Activated gamma-delta T cell treated with anti-CD3 and anti-CD28 coated beads, Interleukin-2, amount 50 U/mL, for 16 hours (primary cell): ENCODE measurements at places on chromosomes 7 and 10.
A peak's percentile ranks its signal among the peaks of the same experiment; 100 is the strongest.

DNA sequence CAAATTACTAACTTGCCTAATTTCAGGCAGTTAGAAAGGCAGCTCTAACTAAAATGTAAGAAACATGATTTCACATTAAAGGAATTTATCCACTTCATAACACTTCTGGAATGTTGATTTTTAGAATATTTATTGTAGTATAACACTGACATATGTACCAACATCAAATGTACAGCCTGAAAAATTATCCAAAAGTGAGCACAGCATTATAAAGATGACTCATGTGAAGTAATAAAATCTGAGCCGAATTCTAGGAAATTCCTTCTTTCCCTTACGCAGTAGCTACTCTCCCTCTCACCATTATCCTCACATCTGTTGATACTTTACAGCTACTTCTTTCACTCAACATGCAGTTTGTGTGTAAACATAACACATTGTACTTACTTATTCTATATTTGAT lies 610.6 kb downstream of the ZWINT start:
- DNase-seq, result no peak

DNA sequence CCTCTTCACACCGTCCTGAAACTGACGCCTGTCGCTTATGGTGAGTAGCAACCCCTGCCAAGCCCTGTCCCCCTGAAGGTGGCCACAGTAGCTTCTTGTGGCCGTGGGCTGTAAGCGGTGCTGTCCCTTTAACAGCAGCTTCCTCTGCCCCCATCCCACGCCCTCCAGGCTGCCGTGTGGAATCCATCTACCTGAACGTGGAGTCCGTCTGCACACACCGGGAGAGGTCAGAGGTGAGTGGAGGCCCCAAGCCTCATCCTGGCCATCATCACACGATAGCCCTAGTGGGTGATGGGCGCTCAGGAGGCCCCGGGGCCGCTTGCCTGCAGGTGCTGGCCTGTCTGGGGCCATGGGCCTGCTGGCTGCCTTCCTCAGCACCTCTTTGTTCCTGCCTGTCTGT lies 21.2 kb downstream of the PFKFB3 start:
- no peak for DNase-seq

GRCh38 chr7:117024811-117025210 lies 71.5 kb downstream of the ST7 start:
- DNase-seq, result no peak

DNA sequence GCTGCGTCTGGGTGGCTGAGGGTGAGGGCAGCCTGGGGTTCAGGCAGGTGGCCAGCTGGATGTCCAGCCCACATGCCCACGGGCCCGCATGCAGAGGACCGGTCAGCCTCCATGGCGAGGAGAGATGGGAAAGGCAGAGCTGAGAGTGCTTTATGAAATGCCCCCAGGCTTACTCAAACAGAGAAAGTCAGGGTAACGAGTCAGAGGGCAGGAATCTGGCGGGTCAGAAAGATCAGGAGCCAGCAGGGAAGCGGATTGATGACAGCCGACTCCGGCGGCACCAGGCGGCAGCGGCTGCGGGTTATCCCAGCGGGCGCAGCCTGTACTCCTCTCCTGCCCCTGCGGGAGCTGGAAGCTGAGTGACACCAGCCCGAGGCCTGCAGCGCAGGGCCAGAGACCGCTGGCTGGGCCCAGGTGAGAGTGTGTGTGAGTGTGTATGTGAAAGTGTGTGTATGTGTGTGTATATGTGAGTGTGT lies 13.4 kb downstream of the SLC13A4 start:
- no peak for DNase-seq

DNA sequence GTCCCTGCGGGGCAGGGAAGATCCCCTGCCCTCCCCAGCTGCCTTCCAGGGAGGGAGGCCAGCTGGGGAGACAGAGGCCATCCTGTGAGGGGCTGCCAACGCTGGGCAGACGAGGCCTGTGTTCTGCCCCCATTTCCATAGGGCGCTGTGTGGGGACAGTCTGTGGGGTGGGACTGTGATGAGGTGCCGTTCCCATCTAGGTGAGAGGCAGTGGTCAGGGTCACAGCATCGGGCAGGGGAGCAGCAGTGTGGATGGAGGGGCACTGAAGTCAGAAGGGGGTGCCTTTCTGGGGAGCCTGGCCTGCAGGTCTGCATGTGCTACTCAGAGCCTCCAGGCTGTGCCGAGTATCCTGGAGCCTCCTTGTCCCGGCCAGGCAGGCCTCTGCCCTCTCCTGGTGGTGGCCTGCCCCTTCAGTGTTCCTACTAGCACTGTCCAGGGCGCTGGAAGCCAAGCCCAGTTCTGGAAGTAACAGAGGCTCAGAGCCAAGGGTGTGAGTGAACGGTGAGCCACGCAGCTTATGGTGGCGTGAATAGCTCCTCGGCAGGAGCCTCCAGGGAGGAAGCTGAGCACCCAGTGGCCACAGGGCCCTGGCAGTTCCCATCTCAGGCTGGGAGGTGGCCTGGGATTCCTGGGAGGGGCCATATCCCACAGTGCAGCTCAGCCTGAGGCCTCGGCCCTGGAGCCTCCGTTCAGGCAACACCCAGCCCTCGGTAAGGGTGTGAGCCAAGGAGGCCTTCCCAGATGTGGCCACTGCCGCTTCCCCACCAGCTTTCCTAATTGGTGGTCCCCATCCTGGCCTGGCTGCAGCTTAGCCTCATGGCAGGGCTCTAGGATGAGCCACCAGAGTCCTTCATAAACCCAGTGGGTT lies 23.3 kb upstream of the CSGALNACT2 start:
- no peak for DNase-seq

GRCh38 chr10:102660888-102661657 lies 16.8 kb downstream of the TRIM8 start:
- peak; percentile 56 for DNase-seq

GRCh38 chr10:95097805-95098204 lies 28.5 kb upstream of the CYP2C8 start:
- no peak for DNase-seq

GRCh38 chr10:132539894-132540293 lies 2.3 kb downstream of the INPP5A start:
- no peak for DNase-seq

- DNase-seq, result no peak
Observed at GRCh38 chr10:11381023-11381422, 230.4 kb downstream of the USP6NL start.

DNA sequence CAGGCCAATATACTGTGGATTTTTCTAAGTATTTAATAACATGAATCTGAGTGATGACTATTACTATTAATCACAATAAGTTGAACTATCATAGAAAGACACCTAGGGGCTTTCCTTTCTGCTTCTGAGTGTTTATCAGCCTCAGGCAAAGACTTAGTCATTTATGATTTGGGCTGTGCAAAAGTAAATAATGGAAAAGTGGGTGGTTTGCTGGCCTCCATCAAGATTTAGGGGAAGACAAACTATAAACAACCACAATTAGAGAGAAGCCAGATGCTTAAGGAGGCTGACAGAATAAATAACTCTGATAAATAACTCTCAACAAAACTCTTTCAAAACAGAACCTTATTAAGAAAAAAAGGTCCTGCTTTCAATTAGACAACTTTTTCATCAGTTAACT lies 64.7 kb downstream of the MACC1 start:
- no peak for DNase-seq

DNA sequence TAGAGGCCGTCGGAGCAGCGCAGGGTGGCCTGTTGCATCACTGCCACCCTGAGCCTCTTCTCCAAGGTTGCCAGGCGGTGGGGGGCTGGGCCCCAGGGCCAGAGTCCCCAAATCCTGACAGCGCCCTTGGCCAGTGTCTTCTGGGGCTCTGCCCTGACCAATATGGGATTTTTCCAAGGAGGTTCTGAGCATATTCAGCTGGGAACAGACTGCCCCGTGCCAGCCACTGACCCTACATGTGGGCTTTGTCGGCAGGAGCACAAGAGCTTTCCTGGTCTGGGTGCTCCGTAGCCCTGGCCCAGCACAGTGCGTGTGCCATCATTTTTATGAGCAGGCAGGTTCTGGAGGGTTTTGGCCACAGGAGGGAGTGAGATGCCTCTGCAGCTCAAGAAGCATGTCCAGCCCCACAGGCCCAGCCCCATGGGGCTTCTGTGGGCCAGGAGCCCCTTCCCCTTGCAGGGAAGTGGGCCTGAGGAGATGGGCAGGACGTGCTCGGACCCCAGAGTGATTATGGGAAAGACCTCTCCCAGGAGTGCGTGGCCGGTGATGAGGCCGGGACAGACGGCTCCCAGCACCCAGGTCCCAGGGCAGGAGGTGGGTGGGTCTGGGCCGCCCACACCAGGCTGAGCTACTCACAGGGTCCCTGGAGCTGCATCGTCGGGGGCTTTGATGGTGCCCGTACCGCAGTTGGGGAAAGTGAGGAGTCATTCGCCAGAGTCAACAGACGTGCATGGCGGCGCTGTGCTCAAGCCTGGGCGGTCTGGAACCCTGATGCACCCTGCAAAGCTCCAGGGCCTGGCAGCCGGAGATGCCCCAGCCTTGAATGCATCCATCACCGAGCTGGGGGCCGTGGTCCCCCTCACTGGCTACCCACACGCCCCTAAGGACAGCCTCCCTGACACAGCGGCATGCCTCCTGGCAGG lies 66.6 kb downstream of the PWWP2B start:
- DNase-seq, result no peak

DNA sequence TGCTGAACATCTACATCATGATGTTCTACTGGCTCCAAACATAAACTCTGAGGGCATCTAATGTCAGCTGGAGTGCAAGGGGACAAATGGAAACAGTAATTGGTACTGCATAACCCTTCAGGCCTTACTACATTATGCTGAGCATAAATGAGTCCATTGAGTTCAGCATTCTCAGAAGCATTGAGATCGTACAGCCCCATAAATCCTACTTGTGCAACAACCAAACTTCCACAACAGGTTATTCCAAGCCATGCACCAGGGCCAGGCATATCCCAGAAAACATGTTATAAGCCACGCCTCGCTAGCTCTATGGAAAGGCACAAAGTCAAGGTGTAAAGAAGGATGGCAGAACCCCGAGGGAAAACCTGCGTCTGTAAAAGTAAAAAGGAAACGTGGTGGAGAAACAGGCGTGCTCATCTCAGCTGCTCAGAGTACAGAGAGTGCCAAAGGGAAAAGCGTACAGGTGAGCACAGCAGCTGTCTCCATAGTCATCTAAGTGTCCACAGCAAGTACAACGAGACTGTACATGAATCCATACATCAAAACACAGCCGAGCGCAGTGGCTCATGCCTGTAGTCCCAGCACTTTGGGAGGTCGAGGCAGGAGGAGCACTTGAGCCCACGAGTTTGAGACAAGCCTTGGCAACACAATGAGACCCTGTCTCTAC lies 124.6 kb downstream of the PARD3 start:
- DNase-seq, result no peak

DNA sequence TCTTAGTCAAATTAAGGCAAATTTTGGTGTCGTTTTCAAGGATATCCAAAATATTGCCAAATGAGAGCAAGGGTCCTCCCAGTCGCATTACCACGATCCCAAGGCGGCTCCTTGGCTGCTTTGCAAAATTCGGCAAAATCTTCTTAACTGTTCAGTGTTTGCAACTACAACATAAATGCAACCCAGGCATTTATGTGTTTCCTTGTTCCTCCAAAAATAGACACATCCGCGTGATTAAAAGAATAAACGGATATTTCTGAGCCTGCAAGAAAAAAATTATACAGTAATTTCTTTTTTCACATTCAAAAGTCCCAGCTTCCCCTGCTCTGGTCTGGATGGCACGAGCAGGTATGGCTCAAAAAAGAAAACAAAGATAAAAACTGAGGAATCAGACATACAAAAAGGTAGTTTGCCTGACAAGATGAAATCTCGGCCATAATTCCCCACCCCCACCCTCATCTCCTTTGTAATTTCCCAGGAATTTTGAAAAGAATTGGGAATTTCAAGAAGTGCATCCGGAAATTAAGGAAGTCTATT lies 6.0 kb downstream of the SKIDA1 start:
- DNase-seq, result no peak

DNA sequence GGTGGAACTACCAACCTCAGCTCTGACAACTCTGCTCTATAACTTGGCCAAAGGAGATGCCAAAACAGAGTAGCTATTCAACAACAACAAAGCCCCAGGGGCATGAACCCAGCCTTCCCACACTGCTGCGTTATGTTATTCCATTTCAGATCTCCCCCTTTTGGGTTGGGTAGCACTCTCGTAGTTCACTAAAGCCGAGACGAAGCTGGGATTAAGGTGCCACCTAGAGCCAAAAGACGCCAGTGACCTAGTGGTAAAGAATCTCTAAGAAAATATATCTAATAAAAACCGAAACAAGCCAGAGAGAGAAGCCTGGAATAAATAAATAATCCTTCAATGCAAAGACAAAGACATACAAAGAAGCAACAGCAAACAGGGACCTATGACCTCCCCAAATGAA lies 217.3 kb downstream of the HERPUD2 start:
- no peak for DNase-seq

DNA sequence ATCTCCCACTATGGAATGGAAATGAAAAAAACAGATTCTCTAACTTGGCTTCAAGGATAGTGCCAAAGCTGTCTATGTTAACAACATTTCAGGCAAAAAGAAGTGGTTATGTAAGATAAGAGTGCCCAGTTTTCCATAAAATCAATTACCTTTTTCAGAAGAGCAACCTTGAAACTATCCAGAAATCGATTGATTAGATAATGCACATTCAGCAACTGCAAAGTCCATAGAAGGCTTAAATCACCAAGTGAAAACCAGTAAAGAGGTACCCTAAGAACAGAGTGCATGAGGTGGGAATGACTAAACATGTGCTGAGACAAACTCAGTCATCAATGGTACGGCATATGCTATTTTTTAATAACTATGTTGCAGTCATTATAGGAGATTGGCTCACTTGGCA lies 71.9 kb upstream of the TNKS2 start:
- no peak for DNase-seq

DNA sequence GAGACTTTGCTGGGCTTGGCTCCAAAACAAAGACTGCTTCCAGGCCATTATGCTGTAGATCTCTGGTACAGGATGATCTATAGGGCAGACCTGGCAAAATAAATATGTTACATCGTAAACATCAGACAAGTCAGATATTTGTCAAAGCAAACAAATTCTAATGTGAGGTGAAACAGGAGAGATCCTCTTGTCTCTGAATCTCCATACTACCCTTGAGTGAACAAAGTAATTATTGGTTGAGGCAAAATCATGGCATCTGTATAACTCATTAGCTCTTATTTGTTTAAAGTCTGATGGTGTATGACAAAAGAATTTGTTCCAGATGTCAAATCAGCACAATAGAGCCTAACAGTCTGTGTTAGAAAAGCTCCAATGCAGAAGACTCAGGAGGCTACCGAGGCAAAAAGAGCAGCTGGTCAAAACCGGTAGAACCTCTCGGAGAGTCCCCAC lies 1291.5 kb downstream of the TYW1 start:
- no peak for DNase-seq

GRCh38 chr7:159117366-159118196 lies 27.1 kb downstream of the VIPR2 start:
- DNase-seq, result no peak

DNA sequence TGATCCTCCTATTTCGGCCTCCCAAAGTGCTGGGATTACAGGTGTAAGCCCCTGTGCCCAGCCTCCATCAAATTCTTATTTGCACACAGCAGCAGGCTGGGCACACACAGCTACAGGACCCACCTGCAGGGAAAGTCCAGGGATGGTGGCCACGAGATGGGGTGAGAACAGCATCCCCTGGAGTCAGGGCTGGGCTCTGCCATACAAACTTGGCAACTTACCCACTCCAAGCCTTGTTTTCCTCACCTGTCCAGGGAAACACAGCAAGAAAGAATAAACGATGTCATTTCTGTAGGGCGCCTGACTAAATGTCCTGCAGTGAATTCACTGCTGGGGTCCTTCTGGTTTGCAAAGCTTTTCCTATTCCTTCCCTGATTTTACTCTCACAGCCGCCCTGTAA lies 5.5 kb downstream of the MYH16 start:
- no peak for DNase-seq

GRCh38 chr7:32142649-32143048 lies 72.4 kb upstream of the PDE1C start:
- DNase-seq, result no peak
